ENCODE measurements at places on chromosomes 5 and 9.

GRCh38 chr9:68974431-68974830, 39.5 kb downstream of the PRKACG start:
- no peak for DNase-seq

DNA sequence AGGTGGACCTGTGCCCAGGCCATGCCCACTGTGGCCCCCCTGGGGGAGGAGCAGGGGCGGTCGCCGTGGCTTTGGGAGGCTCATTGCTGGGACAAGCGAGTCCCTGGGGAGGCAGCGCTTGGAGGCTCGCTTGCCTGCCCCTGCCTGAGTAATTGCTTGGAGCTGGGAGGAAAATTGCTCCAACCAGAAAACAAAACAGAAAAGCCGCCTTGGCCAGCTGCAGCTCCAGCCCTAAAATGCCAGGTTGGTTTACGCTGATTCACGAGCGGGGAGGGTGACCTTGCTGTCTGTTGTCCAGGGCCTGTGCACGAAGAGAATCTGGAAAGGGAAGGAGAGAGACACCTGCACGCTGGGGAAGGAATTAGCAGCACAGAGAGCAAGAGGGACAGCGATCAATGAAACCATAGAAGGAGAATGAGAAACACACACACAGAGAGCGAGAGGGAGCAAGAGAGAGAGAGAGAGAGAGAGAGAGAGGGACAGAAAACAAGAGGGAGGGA, 25.3 kb downstream of the NTNG2 start:
- DNase-seq, result no peak

GRCh38 chr5:173944511-173944910, 44.5 kb upstream of the C5orf47 start:
- no peak for DNase-seq

DNA sequence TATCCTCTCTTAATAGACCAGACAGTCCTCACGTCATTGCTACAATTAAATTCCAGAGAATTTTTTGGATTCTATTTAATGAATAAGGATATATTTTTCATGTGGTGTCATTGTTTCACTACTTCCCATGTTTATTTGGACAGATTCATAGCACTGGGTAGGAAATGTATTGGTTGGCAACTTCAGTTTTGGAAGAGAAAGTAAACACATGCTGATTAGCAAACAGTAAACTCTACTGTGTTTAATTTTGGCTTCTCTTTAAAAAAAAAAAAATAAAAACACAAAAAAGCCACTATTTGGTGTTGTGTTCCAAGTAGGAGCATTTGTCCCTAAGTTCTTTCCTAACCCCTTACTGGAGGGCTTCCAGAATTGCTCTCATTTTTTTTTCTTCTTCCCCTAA, 77.3 kb downstream of the NFIB start:
- DNase-seq, result no peak

- no peak for DNase-seq
Observed at GRCh38 chr9:33907347-33907746, 90.4 kb downstream of the UBE2R2 start.

All from cardiac fibroblast (primary cell).